EL (cell line): ENCODE measurements at places on chromosomes 6 and 20.

- DNase-seq = no peak
Measured at GRCh38 chr6:7770601-7771000, 44.7 kb downstream of the BMP6 start.

- DNase-seq = peak; percentile 78
Measured at GRCh38 chr20:46070215-46070900, 19.4 kb downstream of the NCOA5 start.

DNA sequence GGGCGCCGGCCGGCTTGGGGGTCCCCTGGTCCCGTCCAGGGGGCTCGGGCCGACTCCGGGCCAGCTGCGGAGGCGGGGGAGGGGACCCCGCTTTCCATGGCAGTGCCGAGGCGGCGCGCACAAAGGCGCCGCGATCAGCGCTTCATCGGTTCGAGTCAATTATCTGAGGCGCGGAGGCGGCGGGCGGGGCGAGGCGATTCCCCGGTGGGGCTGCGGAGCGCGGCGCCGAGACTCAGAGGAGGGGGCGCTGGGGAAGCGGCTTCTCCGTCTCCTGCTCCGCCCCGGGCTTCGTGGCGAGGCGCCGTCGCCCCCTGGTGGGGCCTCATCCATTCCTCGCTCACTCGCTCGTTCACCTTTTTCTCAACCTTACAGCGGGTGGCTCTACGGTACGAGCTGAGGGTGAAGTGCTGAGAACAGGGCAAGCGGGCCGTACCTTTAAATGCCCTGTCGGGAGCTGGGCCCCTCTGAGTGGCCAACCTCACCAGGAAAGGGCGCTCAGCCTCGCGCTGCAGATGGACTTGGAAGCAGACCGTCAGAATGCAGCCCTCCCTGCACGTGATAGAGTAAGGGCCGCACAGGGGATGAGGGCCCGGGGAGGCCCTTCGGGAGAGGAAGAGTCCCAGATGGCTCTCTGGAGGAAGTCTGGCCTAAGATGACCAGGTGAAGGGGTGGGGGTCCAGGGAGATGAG, 39.9 kb downstream of the SLC52A3 start:
- peak; percentile 34 for DNase-seq

DNA sequence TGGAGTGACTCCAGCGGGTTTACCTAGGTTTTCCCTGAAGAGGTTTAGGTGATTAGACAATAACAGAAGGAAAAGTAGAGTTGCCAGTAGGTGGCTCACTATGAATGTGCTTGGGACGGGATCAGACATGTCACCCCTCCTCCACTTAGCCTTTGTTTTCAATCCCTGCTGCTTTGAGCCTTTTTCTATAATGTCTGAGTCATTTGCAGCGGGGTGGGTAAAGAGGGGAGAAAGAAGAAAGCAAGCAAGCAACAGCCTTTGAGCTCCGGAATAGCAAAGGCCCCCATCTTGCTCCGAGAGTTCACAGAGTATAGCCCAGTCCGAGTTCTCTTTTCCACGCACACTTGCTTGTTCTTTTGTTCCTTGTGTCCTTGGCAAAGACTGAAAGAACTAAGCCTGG, 129.1 kb downstream of the PACRG start:
- peak; percentile 81 for DNase-seq

- no peak for DNase-seq
Measured at GRCh38 chr6:107769053-107769658, 55.0 kb downstream of the SCML4 start.

DNA sequence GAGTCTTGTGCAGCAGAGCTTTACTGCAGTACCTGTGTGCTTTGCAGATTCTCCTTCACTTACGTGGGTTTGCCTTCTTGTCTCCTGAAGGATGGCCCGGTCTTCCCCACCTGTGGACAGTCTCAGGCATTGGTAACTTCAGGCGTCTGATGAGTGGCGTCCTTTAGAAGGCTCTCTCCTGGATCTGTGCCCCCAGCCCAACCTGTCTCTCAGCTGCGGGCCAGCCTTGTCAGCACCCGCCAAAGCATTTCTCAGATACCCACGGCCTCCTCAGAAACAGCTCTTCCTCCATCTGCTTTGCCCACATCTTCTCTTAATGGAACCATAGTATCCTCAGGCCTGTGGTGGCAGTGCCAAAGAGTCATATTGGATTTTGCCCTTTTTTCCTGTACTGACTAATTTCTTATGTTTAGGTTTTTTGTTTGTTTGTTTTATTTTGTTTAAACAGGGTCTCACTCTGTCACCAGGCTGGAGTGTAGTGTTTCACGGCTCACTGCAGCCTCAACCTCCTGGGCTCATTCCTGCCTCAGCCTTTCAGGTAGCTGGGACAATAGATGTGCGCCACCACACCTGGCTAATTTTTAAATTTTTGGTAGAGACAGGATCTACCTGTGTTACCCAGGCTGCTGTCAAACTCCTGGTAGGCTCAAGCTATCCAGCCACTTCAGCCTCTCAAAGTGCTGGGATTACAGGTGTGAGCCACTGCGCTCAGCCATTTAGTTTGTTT, 96.6 kb downstream of the ARID1B start:
- no peak for DNase-seq

- DNase-seq = peak; percentile 50
Measured at GRCh38 chr20:44961011-44961869, 1.0 kb upstream of the TOMM34 start.

DNA sequence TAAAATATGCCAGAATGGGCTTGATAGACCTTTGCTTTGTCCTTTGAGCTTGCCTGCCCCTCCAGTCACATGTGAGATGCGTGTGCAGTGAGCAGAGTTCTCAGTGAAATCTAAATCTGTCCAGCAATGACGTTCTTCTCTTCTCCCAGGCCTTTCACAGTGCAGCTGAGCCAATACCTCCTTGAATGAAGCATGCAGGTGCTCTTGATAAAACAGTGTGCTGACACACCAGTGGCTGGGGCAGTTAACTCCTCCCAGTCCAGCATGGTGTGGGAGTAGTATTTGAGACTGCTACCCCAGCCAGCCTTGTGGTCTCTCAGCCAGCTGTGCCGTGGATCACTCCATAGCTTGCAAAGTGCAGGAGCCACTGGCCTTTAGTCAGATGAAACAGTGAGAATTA, 240.5 kb downstream of the FARS2 start:
- DNase-seq = no peak

GRCh38 chr6:113476937-113477839, 380.0 kb upstream of the MARCKS start:
- peak; percentile 54 for DNase-seq

DNA sequence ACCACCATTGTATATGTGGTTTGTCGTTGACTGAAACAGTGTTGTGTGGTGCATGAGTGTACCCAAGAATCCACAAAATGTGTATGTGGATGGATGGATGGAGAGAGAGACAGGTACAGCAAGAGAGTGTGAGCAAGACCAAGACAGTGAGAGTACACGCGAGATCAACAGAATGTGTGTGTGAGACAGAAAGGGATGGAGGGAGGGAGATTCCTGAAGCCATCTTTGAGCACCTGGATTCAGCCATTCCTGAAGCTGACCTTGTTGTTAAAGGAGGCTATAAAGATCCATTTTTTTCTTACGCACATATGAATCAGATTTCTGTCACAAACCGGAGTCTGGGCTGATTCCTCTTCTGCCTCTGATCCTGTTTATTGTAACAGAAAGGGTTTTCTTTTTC, 64.1 kb downstream of the TFAP2C start:
- DNase-seq = no peak

- DNase-seq = peak; percentile 20
Measured at GRCh38 chr6:53906842-53907241, 112.0 kb downstream of the LRRC1 start.

DNA sequence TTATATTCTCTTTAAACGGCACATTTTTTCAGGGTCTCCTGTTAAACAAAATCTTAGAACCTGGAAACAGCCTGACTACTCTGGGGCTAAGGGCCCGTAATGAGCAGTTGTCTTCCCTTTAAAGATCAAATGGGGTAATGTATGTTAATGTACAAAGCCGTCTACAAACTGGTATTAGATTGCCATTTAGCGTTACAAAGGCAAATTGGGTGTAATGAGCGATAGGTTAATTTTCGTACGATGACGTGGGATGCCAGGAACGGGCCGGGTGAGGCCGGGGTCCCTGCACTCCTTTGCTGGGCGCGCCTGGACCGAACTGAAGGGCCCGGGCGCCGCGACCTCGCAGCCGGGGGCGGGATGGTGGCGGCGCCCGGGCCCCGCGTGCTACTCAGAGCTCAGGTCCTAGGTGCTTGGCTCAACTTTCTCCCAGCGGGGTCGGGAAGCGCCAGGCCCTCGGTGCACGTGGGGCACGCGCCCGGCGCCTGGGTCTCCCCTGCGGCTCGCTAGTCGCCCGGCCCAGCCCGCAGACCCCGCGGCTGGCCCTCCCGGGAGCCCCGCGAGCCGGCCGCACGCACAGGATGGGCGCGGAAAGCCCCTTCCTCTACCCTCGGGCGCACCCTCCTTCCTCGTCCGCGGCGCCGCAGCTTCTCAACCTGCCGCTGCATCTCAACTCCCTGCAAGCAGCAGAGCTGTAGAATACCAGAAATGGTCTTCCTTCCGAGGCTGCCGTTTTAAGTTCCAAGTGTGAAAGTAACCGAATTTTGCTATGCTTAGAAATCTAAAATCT, 5.9 kb downstream of the NKX2-4 start:
- no peak for DNase-seq

DNA sequence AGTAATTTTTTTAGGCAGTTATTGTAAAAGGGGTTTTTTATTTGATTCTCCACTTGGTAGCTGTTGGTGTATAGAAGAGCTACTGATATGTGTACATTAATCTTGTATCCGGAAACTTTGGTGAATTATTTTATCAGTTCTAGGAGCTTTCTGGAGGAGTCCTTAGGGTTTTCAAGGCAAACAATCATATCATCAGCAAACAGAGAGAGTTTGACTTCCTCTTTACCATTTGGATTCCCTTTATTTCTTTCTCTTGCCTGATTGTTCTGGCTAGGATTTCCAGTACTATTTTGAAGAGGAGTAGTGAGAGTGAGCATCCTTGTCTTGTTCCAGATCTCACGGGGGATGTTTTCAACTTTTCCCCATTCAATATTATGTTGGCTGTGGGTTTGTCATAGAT, 28.0 kb upstream of the TNFAIP3 start:
- DNase-seq = no peak

DNA sequence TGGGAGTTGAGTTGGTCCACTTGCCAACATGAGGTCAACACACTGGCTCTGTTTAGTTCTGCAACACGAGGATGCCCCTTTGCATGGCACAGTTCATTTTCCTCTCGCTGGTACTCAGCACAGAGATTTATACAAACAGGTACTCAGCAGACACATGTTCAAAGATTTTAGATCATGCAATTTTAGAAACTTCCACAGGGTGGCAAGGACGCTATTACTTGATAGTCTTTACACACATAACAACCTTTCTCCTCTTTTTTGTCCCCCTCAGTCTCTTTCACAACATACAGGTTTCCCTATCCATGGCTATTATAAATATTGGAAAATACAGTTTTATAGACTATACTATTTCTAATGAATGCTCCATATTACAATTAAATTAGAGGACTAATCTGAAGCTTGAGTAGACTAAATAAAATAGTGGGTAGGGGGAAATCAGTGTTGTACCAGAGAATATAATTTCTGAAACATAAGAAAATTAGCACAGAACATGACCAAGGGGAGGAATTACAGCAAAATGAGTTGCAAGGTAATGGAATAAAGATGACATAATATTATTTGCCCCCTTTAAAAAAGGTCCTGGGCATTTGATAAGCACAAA, 331.8 kb upstream of the BTBD3 start:
- peak; percentile 10 for DNase-seq

GRCh38 chr6:41917528-41917927, 3.4 kb downstream of the MED20 start:
- DNase-seq = peak; percentile 97

- DNase-seq = peak; percentile 7
Measured at GRCh38 chr6:33116841-33117711, 41.3 kb downstream of the HLA-DPB1 start.

DNA sequence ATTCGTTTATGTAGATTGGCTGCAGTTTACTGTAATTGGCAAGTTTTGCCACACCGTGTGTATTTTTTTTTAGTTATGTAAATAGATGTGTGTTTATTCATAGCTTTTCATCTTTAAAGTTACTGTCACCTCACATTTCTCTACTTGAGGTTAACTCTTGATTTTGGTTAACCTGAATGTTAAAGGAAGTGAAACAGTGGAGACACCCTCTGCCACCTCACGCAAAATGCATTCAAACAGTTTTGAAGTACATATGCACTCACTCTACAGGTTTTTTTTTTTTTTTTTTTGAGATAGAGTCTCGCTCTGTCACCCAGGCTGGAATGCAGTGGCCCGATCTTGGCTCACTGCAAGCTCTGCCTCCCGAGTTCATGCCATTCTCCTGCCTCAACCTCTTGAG, 17.7 kb downstream of the OR2A4 start:
- no peak for DNase-seq

- no peak for DNase-seq
Measured at GRCh38 chr6:31899215-31899614, 1.7 kb upstream of the EHMT2 start.

DNA sequence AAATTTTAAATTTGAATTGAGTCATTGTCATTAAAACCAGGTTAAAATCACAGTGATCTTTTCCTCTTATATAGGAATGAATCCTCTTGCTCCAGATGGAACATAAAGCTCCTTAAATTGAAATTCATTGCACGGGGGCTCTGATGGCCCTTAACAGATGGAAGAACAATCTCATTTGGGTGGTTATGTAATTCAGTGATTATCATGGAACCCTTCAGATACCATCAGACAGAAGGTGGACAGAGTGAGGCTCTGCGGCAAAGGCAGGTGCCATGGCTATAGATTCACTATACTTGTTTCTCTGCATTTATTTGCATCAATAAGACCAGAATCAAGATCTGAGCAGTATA, 17.8 kb upstream of the RNF182 start:
- no peak for DNase-seq

- DNase-seq = no peak
Measured at GRCh38 chr6:9398767-9399373, 963.5 kb upstream of the SLC35B3 start.
